Astrocyte of the cerebellum (primary cell): ENCODE measurements at places on chromosomes 13 and 19.

GRCh38 chr13:101308247-101309013, 107.9 kb downstream of the NALCN start:
- DNase-seq: no peak

GRCh38 chr13:57633141-57633949, 1.8 kb downstream of the PCDH17 start:
- no peak for DNase-seq

GRCh38 chr19:45814166-45814780, 835 bp downstream of the RSPH6A start:
- DNase-seq: no peak

DNA sequence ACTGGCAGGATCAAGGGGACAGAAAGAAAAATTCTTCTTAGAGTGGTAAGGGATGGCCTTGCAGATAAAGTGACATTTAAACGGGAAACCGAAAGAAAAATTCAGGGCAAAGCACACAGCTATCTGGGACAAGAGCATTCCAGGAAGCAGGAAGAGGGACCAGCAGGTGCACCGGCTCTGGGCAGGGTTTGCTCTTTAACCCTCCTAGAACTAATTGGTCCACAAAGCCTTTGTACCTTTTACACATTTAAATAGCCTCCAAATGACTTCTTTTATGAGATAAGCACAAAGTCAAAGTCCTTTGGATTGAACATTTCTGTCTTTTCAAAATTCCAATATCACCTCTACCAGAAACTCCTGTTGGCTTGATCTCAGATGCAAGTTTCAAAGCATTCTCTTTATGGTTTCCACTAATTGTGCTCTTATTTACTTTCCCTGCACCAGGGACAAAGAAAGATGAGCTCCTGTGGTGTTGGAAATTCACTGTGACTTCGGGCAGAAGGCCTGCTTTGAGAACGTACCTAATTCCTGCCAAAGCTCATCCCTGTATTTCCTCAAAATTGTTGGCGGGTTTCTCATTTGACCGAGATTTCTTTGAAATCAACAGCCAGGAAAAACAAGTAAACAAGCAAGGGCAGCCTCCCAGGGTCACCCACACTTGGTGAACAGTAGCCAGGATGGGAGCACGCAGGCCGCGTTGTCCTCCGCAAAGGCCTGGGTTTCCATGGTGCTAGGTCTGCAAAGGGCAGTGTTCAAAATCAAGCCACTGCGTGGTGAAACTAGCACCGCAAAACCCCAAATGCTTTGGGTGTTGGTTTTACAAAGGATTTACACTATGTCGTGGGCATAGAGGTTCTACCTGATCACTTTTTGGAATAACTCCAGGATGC, 98.6 kb downstream of the IRS2 start:
- DNase-seq: no peak

GRCh38 chr19:11019824-11020223, 59.0 kb downstream of the SMARCA4 start:
- DNase-seq: no peak

- peak; percentile 28 for DNase-seq
Observed at GRCh38 chr13:46721054-46721453, 75.9 kb downstream of the ESD start.

DNA sequence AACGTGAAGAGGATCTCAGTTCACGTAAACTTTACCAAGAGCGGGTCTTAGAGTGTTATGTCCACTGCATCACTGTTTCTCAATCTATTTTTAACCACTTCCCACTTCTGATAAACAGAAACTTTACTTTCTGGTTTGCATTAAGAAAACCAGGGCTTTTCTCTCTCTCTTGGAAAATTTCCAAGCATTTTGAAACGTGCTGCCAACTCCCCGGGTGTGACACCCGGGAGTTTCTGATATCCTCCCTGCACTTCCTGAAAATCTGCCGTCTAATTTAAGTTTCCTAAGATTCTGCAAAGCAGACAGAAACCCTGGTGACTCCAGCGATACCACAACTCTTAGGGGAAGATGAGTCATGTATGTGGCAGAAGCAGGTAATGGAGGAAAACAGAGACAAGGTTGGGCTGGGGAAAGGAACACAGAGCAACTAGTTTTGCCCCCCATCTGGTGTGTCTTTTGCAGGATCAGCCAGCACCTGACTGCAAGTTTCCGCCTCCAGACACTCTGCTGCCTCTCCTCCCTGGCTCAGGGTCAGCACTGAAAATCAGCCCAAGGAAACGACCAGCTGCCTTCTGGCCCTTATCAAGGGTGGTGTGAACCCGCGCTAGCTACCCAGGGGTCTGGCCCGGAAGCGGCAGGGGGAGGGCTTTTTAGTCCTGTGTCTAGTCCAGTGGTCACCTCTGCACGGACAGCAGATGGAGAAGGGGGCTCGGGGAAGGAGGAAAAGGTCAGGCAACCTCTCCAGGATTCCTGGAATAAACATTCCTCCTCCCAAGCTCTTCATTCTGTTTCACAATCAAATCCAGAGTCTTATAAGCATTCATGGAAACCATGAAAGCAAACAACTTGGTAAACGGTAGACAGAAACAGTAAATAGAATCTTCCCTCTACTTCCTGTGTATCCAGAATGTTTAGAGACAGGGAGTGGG, 11.3 kb upstream of the FFAR2 start:
- DNase-seq: no peak

GRCh38 chr19:5799247-5800241, 5.3 kb upstream of the NRTN start:
- DNase-seq: no peak

GRCh38 chr19:2014131-2014571, 1.4 kb downstream of the BTBD2 start:
- no peak for DNase-seq
